RWPE2 (cell line): ENCODE measurements at places on chromosomes 4 and X.
A peak's percentile ranks its signal among the peaks of the same experiment; 100 is the strongest.

- H3K4me3 ChIP-seq = no peak overlapping the region
- H3K4me1 ChIP-seq = no peaks in the 10 kb centered on the region
- no peak for DNase-seq
- no peak overlapping the region for H3K27ac ChIP-seq
- H3K27me3 ChIP-seq = no peaks in the 10 kb centered on the region
Observed at GRCh38 chr4:109248322-109248900, 54.0 kb downstream of the COL25A1 start.

DNA sequence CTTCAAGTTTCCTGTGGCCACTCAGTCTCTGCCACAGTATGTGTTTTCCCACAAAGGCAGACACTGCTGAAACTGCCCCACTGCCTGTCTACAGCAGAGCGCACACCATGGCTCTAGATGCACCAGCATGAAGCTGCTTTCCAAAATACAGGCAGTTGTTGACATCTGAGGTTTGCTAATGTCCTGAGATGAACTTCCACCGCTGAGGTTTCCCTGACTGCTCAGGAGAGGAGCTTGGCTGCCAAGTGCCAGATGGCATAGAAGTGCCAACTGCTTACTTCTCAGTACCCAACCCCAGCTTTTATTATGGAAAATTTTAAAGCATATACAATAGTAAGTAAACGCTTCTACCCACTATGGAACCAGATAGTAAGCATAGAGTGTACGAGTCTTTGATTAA is 61.0 kb upstream of the EXOC1L start:
- H3K4me1 ChIP-seq = peaks cover 13% of the 10 kb centered on the region
- no peak overlapping the region for H3K4me3 ChIP-seq
- no peak overlapping the region for H3K27ac ChIP-seq
- H3K36me3 ChIP-seq = no peaks in the 10 kb centered on the region

- no peak for DNase-seq
- no peaks in the 10 kb centered on the region for H3K27me3 ChIP-seq
- H3K4me1 ChIP-seq = no peaks in the 10 kb centered on the region
- H3K4me3 ChIP-seq = no peak overlapping the region
- no peak overlapping the region for H3K27ac ChIP-seq
Observed at GRCh38 chrX:33183361-33183760, 28.0 kb downstream of the DMD start.

DNA sequence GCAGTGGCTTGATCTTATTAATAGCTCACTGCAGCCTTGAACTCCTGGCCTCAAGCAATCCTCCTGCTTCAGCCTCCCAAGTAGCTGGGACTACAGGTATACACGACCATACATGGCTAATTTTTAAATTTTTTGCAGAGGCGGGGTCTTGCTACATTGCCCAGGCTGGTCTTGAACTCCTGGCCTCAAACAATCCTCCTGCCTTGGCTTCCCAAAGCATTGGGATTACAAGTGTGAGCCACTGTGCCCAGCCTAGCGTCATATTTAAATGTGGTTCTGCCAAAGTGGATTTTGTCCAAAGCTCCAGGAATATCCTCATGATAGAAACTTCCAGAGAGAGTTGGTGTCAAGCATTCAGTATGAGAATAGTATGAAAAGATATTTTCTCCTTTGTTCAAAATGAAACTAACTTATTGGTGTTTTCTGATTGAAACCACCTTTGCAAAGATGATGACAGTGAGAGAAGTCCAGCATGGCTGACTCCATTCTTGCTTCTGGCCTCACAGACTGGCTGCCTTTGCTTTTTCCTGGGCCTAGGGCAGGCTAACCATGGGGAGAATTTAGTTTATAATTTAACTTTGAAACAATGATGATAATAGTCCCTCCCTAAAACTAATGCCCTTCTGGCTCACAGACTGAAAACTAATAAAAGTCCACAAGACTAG is 129.0 kb downstream of the C4orf51 start:
- no peaks in the 10 kb centered on the region for H3K27me3 ChIP-seq
- no peak for DNase-seq
- H3K4me3 ChIP-seq = no peak overlapping the region
- H3K4me1 ChIP-seq = peaks cover 54% of the 10 kb centered on the region
- H3K27ac ChIP-seq = peak overlapping the region; percentile 79

DNA sequence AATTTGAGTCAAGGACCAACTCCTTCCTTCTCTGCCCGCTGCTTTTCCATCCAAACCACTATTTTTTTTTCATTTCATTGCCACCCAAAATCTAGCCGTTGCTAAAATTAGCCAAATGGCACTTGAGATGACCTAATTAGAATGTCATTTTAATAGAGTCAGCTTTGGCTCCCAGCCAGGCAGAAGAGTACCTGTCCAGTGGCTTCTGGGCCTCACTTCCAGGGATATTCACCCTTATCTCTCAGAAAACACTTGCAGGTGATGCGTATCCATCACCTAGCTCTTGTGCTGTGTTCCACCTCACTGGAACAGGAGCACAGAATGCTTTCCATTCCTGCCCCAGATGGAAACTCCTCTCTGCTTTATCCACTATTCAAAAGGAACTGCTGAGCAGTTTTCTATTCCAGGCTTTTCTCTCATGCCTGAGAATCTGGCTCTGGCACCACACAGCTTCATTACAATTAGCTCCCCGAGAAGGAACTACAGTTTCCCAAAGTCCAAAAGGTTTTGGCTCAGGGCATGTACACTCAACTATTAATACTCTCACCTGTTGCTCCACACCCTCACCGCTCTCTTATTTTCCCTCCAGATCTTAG is 18.5 kb downstream of the MAGEA9B start:
- no peaks in the 10 kb centered on the region for H3K27me3 ChIP-seq
- no peaks in the 10 kb centered on the region for H3K36me3 ChIP-seq
- no peak overlapping the region for H3K4me3 ChIP-seq
- no peak overlapping the region for H3K27ac ChIP-seq
- no peak for DNase-seq

- DNase-seq = no peak
- peaks cover 13% of the 10 kb centered on the region for H3K36me3 ChIP-seq
- peak overlapping the region; percentile 52 for H3K4me3 ChIP-seq
- H3K27ac ChIP-seq = peak overlapping the region; percentile 55
- H3K4me1 ChIP-seq = no peaks in the 10 kb centered on the region
- no peaks in the 10 kb centered on the region for H3K27me3 ChIP-seq
Observed at GRCh38 chrX:103586314-103586646, 965 bp downstream of the TCEAL4 start.

GRCh38 chr4:124504431-124504830 is 208.1 kb downstream of the ANKRD50 start:
- no peaks in the 10 kb centered on the region for H3K4me1 ChIP-seq
- no peak for DNase-seq
- no peaks in the 10 kb centered on the region for H3K27me3 ChIP-seq

- no peaks in the 10 kb centered on the region for H3K4me1 ChIP-seq
- H3K27me3 ChIP-seq = no peaks in the 10 kb centered on the region
- no peak overlapping the region for H3K4me3 ChIP-seq
- no peak for DNase-seq
Observed at GRCh38 chrX:10240918-10241317, 84.1 kb downstream of the CLCN4 start.

DNA sequence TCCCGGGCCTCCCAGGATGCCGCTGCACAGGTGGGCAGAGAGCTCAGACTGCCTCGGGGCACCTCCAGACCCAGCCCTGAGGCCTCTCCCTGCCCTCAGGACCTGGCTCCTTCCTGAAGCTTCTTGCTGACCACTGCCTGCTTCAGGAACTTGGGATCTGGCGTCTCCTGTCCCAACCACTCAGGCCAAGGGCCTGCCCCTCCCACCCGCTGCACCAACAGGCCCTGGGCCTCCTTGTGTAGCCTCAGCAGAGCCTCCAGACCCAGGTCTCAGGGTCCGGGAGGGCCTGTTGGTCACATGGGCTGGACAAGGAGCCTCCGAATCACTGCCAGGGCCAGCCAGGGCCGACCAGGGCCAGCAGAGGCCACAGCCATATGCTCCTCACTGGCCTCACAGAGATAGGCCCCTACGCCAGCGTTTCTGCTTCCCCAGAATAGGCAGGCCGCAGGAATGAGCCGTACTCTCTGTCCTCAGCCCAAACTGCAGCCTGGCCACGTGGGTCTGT is 2.8 kb downstream of the MXD4 start:
- H3K4me1 ChIP-seq = peaks cover 15% of the 10 kb centered on the region
- no peak overlapping the region for H3K4me3 ChIP-seq
- H3K36me3 ChIP-seq = peaks cover 23% of the 10 kb centered on the region

DNA sequence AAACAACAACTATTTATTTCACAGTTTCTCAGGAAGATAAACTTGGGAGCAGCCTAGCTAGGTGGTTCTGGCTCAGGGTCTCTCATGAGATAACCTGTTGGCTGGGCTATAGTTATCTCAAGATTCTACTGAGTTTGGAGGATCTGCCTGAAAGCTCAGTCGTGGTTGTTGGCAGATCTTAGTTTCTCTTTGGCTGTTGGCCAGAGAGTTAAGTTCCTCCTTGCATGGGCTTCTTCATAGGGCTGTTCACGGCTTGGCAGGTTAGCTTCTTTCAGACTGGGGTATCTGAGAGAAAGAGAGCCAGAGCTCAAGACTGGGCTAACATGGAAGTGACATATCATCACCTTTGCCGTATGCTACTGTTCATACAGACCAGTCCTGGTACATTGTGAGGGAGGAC is 28.7 kb downstream of the SEC24B start:
- DNase-seq = no peak
- H3K27ac ChIP-seq = no peak overlapping the region
- H3K4me3 ChIP-seq = no peak overlapping the region
- no peaks in the 10 kb centered on the region for H3K27me3 ChIP-seq

GRCh38 chr4:186554914-186555827 is at the start of gene MTNR1A:
TSS of gene MTNR1A (minus strand) at chr4:186555567. CDS start at chr4:186555365, 202 bp downstream.
- no peaks in the 10 kb centered on the region for H3K27me3 ChIP-seq
- no peak within 1 kb of the TSS for H3K27ac ChIP-seq
- H3K4me1 ChIP-seq = no peaks in the 10 kb centered on the region
- H3K36me3 ChIP-seq = no peaks in the 10 kb centered on the region
- DNase-seq = no peak

DNA sequence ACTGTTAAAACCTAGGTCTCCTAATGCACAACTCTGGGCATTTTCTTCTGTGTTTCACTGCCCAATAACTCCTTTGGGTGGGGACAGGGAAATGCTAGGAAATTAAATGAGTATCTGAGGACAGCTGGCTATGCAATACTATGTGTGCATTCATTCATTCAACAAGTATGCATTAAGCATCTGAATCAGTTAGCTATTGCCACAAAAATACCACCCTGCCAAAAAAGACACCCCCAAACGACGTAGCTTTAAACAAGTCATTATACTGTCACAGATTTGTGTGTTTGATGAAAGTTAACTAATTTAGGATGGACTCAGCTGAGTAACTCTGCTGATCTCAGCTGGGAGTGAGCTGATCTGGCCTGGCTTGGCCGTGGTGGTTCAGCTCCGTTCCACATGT is 29.8 kb upstream of the PTCHD1 start:
- no peak for DNase-seq
- H3K36me3 ChIP-seq = no peaks in the 10 kb centered on the region
- H3K4me1 ChIP-seq = no peaks in the 10 kb centered on the region
- H3K27ac ChIP-seq = no peak overlapping the region
- no peaks in the 10 kb centered on the region for H3K27me3 ChIP-seq

DNA sequence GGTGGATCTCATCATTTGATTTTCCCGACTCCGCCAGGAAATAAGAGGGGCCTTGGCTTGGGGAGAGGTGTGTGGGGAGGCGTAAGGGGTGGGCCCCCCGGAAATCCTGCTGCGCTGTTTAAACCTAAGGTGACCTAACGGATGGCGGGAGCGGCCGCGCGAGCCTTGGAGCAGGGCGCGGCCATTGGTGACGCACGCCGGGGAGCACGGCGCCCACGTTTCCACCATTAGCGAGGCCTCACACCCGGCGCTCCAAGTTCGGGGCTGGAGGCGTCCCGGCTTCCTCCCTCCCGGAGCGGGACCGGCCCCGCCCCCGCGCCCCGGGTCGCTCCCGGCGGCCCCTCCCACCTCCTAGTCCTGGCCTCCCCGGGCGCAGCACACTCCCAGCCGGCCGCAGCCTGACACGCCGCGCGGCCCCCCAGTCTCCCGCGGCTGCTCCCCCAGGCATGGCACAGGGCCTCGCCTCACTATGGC is at the start of gene SMS:
TSS of gene SMS (plus strand) at position 354 of the 474 bp plus-strand sequence. CDS start at position 470, 116 bp downstream.
- peaks cover 8% of the 10 kb centered on the region for H3K36me3 ChIP-seq
- H3K4me3 ChIP-seq = peak within 1 kb of the TSS; percentile 86
- DNase-seq = peak; percentile 75
- H3K27me3 ChIP-seq = no peaks in the 10 kb centered on the region
- H3K27ac ChIP-seq = peak within 1 kb of the TSS; percentile 91

- H3K4me3 ChIP-seq = no peak overlapping the region
- no peak overlapping the region for H3K27ac ChIP-seq
- no peaks in the 10 kb centered on the region for H3K36me3 ChIP-seq
- no peak for DNase-seq
- H3K27me3 ChIP-seq = no peaks in the 10 kb centered on the region
Observed at GRCh38 chrX:124440695-124441094, 94.3 kb downstream of the SH2D1A start.

GRCh38 chrX:24643116-24643515 is 4.0 kb downstream of the PCYT1B start:
- no peak overlapping the region for H3K27ac ChIP-seq
- DNase-seq = no peak
- no peak overlapping the region for H3K4me3 ChIP-seq
- H3K36me3 ChIP-seq = no peaks in the 10 kb centered on the region
- H3K4me1 ChIP-seq = no peaks in the 10 kb centered on the region
- H3K27me3 ChIP-seq = peaks cover 2% of the 10 kb centered on the region

DNA sequence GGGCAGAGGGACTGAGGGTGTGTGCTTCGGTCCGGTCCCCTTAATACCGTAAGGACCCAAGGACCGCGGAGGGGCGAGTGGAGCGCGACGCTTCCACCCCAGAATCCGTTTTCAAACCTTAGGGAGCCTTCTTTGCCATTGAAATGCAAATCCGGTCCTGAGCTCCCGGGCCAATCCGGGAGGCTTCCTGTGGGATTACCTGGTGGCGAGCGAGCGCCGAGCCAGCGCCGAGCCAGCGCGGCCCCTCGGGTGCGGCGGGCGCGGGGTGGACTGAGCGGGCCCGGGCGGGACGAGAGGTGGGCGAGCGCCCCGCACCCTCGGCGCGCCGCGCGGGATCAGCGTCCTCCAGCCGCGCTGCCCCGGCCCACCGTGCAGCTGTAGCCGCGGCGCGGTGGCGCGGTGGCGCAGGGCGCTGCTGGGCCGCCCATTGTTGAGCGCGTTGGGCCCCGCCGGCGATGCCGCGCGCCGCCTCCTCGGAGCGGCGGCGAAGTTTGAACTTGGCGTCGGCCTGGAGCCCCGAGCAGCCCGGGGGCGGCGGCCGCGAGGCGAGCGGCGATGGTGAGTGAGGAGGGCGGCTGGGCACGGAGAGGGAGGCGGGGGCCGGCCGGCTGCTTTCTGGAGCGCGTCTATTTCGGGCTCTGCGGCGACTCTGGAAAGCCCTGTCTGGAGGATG is 208.7 kb downstream of the SOWAHB start:
- peaks cover 15% of the 10 kb centered on the region for H3K36me3 ChIP-seq
- no peaks in the 10 kb centered on the region for H3K27me3 ChIP-seq
- DNase-seq = peak; percentile 55
- H3K4me1 ChIP-seq = peaks cover 28% of the 10 kb centered on the region

DNA sequence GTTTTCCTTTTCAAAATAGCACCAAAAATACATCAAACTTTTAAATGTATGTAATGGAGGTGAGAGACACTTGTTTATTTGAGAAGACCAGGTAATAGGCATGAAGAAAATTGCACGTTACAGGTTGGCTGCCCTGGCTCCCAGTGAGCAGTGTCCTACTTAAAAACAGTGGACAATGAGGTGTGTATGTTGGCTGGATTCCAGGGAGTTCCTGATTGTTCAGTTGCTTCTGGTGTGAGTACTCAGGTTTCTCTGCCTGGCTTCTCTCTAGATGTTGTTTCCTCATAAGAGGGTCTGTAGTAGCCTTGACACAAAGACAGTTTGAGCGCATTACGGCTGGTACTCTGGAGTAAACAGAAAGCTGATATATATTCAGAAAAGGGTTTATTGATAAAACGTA is 29.4 kb downstream of the SNX25 start:
- no peak overlapping the region for H3K27ac ChIP-seq
- DNase-seq = no peak
- no peak overlapping the region for H3K4me3 ChIP-seq
- H3K27me3 ChIP-seq = no peaks in the 10 kb centered on the region
